ENCODE measurements at places on chromosomes 5 and 9. TPM values are rescaled to one million over a fixed set of nuclear protein-coding genes. Genes with fewer than 3 reads are reported as not detected.

GRCh38 chr5:59709346-59709821, 184.1 kb downstream of the PDE4D start:
- DNase-seq: no peak

DNA sequence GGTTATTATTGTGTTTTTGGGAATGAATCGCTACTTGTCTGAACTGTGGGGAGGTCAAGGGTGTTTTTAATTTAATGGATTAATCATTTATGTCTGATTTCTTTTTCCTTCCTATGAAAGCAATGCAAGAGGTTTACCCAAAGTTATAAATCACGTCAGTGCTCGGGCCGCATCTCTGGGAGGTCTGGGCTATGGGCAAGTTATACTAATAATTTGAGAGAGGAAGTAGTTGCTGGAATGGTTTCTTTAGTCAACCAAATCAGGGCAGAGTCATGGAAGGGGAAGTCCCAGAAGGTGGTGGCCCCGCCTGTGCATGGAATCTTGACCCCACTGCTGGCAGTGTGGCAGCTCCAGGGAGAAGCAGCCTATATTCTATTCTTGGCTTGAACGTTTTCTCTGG, 180.2 kb downstream of the HSPA4 start:
- no peak for DNase-seq

DNA sequence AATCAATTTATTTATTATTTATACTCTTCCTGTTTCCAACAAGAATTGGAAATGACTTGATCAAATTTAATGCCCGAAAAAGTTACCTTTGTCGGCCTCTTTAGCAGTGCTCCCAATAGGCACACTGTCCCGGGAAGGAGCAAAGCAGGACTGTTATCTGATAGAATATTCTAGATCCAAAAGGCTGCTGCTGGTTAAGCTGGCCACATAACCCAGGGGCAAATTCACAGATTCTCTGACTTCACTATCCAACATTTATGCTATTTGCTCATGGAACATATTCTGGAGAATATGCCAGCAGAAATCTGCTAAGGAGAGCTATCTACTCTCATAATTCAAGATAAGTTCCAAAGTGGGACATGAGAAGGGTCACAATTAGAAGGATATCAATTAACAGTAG, 100.2 kb upstream of the DMAC1 start:
- DNase-seq: no peak

- DNase-seq: no peak
Observed at GRCh38 chr5:10725636-10726035, 35.4 kb downstream of the DAP start.

- no peak for DNase-seq
Observed at GRCh38 chr9:75626860-75627259, 263.6 kb upstream of the PCSK5 start.

DNA sequence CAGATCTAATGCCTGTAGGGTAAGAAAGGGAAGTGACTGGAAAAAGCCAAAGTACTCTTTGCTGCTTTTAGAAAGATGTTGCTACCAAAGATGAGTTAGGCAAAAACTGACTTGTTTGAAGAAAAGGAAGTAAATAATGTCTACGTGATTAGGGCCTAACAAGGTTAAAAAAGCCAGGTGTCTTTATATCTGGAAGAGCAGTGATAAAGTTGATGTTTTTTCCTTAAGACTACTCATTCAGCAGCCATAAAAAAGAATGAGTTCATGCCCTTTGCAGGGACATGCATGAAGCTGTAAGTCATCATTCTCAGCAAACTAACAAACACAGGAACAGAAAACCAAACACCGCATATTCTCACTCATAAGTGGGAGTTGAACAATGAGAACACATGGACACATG, 13.5 kb upstream of the AMACR start:
- no peak for DNase-seq

- no peak for DNase-seq
Observed at GRCh38 chr5:148162038-148162437, 6.3 kb upstream of the SPINK14 start.

DNA sequence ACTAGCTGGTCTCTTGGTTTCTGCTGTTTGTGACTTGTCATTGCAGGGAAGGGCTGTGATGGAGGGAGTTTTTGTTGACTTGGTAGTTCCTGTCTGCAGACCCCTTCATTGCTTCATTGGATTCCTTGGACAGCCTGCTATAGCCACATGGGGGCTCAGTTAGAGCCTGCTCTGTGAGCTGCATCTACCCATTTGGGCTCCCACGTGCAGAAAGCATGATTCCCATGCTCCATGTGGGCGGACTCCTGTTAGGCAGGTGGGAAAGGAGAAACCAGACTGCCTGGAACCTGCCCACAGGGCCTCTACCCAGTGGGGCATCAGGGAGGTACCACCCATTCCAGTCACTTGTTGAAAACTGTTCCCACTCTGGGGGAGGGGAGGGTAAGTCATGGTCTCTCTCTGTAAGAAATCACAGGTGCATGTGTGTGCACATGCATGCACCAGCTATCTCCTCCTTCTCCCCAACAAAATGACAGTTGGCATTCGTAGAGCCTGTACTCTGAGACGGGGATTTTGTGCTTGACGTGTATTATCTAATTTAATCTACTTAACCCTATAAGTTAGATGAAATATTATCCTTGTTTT, 61.0 kb downstream of the DAPK1 start:
- no peak for DNase-seq

GRCh38 chr9:90898228-90898627, 96.6 kb downstream of the SYK start:
- DNase-seq: no peak

GRCh38 chr5:177426566-177427210, at the start of gene GRK6:
Gene GRK6 (plus strand): TSS chr5:177426676. CDS start chr5:177426846, 170 bp downstream.
- no peak for DNase-seq

- no peak for DNase-seq
Observed at GRCh38 chr5:110625376-110625999, 101.0 kb downstream of the TMEM232 start.

DNA sequence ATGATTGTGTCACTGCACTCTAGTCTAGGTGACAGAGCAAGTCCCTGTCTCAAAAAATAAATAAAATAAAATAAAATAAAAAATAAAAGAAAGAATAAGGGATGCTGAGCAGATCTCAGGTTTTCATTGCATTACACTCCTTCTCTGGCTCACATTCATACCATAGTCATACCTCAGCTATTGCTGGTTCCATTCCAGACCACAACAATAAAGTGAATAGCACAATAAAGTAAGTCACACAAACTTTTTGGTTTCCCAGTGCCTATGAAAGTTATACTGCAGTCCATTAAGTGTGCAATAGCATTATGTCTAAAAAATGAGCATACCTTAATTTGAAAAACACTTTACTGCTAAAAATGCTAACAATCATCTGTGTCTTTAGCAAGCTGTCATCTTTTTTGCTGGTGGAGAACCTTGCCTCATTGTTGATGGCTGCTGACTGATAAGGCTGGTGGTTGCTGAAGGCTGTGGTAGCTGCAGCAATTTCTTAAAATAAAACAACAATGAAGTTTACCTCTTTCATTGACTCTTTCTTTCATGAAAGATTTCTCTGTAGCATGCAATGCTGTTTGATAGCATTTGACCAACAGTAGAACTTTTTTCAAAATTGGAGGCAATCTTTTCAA, 415.7 kb downstream of the ZNF608 start:
- DNase-seq: no peak

- DNase-seq: no peak
Observed at GRCh38 chr5:76819851-76820525, 1.2 kb downstream of the F2RL1 start.

- DNase-seq: no peak
Observed at GRCh38 chr5:58871648-58872242, 288.9 kb downstream of the RAB3C start.

GRCh38 chr9:36748322-36748899, 175.7 kb downstream of the MELK start:
- DNase-seq: no peak

- no peak for DNase-seq
Observed at GRCh38 chr5:113804264-113804663, 290.8 kb downstream of the YTHDC2 start.

- DNase-seq: no peak
Observed at GRCh38 chr5:116303340-116303739, 218.5 kb downstream of the COMMD10 start.

- no peak for DNase-seq
Observed at GRCh38 chr5:91125916-91126315, 257.2 kb downstream of the ARRDC3 start.

DNA sequence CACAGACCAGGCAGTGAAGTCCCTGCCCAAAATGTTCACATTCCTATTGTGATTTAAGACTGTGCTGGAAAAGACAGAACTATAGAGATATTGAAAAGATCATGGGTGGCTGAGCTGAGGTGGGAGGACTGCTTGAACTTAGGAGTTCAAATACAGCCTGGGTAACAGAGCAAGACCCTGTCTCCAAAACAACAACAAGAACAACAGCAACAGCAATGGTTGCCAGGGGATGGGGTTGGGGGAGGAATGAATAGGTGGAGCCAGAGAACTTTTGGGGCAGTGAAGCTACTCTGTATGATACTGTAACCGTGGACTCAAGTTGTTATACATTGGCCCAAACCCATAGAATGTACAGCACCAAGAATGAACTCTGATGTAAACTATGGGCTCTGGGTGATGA, 88.2 kb downstream of the DCP2 start:
- DNase-seq: no peak

The NDST1 gene
- 36.1 TPM for total RNA-seq

The PAEP gene
- total RNA-seq: not detected

The PCDHB6 gene
- total RNA-seq: 0.46 TPM

The HAPLN1 gene
- total RNA-seq: not detected

The NEUROG1 gene
- total RNA-seq: not detected

The RASA1 gene
- total RNA-seq: 12.2 TPM

The FCN2 gene
- total RNA-seq: not detected

The IL31RA gene
- total RNA-seq: not detected

The ZFP37 gene
- 0.49 TPM for total RNA-seq

The FOXD4L5 gene
- total RNA-seq: not detected

The TMEM232 gene
- not detected for total RNA-seq

The NR5A1 gene
- not detected for total RNA-seq

The SIT1 gene
- not detected for total RNA-seq

The DMRT3 gene
- total RNA-seq: 0.24 TPM

The MELK gene
- total RNA-seq: not detected

The COQ4 gene
- 25.1 TPM for total RNA-seq

Data from gastrocnemius medialis (tissue), 4 donors.